HFFc6 (cell line): ENCODE measurements at places on chromosomes 2 and 18.
A peak's percentile ranks its signal among the peaks of the same experiment; 100 is the strongest.

DNA sequence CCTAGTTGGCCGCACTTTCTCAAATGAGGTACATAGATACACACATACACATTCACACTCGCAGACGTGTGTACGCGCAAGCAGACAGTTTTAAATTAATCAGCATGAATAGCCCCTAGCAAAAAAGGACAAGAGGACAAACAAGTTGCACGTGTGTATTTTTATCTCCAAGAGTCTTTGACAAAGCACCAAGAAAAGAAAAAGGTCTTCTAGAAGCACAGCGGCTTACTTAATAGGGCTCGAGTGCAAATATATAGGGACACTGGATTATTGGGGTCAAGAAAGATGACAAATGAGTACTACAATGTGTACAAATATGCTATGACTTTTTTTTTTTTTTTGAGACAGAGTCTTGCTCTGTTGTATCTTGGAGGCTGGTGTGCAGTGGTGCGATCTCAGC, 1.7 kb upstream of the BCL2 start:
- no peak for DNase-seq

GRCh38 chr2:8454797-8455196, 227.1 kb upstream of the ID2 start:
- no peak for DNase-seq

DNA sequence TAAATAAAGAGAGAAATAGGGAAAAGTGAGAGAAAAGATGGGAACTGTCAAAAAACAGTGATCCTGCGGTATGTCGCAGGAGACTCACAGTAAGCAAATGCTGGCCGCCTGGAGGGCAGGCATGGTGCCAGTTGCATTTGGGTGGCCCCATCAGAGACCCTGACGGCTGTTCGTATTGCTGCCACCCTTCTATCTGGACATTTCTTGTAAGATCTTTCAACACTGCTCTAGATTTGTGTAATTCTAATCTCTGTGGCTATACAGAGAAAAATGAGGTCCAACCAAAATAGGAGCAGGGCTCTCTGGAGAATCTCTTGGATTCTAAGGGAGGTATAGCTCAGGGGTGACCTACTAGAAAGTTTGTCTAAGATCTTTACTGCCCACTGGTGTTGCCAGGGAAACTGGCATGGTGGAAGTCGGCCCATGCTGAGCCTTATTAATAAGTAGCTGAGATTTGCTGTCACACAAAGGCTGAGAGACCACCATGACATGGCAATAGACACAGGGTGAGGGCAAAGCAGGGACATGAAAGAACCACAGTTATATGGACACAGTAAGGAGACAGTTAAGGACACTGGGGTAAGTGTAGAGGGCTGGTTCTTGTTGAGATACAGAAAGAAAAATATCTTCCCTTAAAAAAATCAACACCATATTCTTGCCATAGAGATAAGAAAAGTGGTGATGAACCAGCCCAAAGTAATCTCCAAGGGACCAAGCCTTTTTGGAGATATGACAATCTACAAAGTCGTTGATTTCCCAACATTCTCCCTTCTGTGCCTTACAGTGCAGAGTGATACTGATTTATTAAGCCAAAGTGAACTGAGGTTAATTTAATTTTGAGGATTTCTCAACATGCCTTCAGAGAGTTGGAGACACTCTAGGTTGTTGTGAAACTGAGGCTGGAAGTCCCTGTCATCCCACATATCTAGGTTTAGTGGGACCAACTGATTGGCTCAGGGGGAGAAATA, 26.4 kb upstream of the FZD7 start:
- no peak for DNase-seq

GRCh38 chr2:6163932-6164331, 471.7 kb downstream of the SOX11 start:
- DNase-seq, result no peak

- no peak for DNase-seq
Measured at GRCh38 chr2:225400546-225401400, 1.3 kb downstream of the NYAP2 start.

DNA sequence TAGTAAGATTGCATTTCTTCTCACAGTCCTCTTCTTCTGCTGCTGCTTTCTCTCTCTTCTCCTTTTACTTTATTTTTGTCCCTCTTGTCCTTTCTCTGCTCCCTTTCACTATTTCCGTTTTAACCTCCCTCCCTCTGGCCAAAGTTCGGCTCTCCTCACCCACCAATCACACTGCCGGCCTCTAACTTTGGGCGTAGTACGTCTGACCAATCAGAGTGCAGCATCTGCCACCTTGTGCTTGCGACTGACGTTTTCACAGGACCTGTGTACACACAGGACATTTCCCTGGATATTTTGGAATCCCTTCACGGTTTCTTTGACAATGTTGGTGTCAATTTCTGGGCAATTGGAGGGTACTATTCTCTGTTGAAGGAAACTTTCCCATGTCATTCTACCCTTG, 22.6 kb upstream of the ICOS start:
- DNase-seq, result no peak

GRCh38 chr2:240570531-240571313, 2.4 kb downstream of the RNPEPL1 start:
- no peak for DNase-seq

DNA sequence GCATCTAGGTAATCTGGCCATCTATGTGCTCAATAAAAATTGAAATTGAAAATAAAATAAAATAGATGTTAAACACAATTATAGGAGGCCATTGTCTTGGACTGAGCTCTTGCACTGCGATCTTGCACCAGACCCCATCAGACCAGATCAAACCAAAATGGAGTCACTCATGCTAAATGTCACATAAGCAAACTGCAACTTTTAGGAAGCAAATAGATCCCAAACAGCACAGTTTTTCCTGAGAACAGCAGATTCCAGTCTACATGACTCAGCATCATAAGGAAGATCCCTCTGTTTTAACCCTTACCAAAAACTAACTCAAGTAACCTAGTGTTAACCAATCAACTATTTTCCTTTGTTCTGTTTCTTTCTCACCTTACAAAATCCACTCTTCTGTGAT, 57.7 kb upstream of the LRP1B start:
- no peak for DNase-seq

- no peak for DNase-seq
Measured at GRCh38 chr2:54864727-54865126, 141.3 kb downstream of the EML6 start.

- no peak for DNase-seq
Measured at GRCh38 chr2:223088866-223089265, 36.9 kb downstream of the KCNE4 start.

DNA sequence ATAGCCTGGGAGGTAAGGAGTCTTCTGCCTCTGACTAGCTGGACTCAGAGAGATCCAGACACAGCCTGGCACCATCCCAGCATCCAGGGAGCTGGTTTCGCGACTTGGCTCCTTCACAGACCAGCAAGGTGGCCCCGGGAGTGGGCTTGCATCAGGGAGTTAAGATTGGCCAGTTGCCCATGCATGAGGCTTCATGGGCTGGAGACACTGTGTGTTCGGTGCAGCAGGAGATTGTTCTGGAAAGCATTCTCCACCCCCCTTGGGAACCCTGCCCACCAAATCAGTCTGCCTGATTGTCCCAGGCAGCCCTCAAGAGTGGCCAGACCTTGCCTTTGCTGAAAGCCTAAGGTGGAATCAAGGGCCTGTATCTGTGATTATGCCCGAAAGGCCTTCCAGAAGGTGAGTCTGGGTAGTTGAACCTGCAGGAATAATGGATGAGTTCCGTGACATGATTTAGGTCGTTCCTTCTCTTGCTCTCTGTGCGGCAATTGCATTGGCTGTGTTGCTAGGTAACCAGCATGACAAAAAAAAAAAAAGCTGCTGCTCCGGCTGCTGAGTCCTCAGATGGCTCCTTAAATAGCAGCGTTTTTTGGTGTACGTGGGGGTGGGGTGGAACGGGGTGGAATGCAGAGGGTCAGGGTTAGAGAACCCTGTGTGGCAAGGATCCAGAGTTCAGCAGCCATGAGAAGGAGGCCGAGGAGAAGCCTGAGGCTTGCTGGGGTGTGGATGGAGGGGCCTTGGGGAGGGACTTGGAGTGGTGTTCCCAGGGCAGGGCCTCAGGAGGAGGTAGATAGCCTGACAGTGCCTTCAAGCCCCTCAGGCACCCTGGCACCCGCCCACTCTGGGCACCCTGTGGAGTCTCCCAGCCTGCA, 93.0 kb upstream of the MCFD2 start:
- DNase-seq, result peak; percentile 61

GRCh38 chr2:38500283-38500634, 102.5 kb downstream of the HNRNPLL start:
- no peak for DNase-seq

GRCh38 chr18:46344416-46345180, 240.4 kb downstream of the HAUS1 start:
- no peak for DNase-seq

- no peak for DNase-seq
Measured at GRCh38 chr18:22015156-22015555, 154.2 kb upstream of the GATA6 start.

- DNase-seq, result peak; percentile 9
Measured at GRCh38 chr18:6543330-6543908, 128.7 kb upstream of the L3MBTL4 start.
